ENCODE measurements at places on chromosomes 3 and 15.

DNA sequence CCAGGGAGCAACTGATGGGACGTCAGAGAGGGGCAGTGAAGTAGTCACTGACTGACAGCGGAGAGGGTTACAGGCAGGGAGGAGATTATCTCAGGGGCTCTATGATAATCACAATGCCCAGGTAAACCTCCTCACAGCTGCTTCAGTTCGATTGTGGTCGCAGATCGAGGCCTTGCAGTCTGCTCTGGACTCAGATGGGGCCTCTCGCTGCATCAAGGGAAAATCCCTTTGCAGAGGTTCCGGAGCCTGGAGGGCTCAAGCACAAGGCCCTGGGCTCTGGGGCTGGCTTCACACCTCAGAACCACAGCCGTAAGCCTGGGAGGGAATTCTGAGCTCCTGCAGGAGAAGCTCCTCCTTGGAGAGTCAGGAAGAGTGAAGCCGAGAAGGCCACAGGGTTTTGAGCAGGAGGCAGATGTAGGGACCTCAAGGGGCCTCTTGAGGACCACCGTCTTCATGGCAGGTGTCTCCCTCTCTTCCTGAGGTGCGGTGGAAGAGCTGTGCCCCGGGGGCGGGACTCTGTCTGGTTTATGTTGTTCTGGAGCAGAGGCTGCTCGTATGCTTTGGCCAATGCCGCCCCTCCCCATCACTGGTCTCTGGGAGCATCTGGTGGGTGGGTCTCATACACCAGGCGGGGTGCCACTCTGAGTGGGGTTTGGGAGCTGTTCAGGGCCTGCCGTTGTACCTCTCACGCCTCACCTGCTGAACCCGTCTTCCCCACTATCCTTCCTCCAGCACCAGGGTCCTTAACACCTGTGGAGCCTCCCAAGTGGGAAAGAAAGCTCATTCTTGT is 19.5 kb upstream of the SNRPA1 start:
- no peak for DNase-seq

- DNase-seq = no peak
These were observed 1.2 kb downstream of the VILL start for GRCh38 chr3:37991823-37992222.

DNA sequence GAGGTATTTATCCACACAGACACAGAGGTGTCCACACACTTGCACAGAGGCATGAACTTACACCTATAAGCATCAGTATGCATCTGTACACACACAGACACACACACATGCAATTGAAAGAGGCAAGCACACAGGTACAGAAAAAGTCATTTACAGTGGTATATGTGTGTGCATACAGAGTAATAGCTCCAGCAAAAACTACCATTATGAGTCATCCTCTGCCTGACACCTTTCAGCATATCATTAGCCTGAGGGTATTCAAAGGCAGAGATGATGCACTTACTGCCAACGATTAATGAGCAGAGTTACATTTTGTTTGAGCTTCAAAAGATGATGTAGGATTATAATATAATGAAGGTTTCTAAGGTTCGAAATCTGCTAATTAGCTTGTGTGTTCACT is 100.3 kb upstream of the TPRG1 start:
- no peak for DNase-seq

- no peak for DNase-seq
These were observed 52.6 kb downstream of the NMD3 start for GRCh38 chr3:161273589-161274218.

GRCh38 chr15:89326316-89326715 is 8.3 kb downstream of the POLG start:
- no peak for DNase-seq

- DNase-seq = no peak
These were observed 123.3 kb downstream of the NFKBIZ start for GRCh38 chr3:101972430-101973162.

- no peak for DNase-seq
These were observed 1355.9 kb downstream of the SI start for GRCh38 chr3:163722405-163722804.

GRCh38 chr3:117920253-117920898 is 1114.3 kb downstream of the IGSF11 start:
- no peak for DNase-seq

Data from germinal center (tissue), 1 donor.